ENCODE measurements at places on chromosomes 7 and 10.

DNA sequence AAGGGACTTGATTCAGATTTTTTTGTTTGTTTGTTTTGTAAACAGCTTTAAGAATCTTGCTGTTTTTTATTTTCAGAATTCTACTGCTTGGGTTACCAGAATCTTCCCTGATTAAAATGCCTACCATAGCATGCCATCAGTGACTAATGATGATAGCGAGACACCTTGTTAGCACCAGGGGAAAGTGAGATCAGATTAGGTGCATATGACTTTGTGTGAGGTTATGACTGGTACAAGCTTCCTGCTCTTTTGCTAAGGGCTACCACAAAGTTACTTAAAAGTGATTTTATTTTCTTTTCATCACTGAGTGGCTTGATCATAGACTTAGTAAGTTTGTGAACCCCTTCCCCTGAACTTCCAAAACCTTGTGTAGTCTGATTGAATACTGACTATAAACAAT lies 93.5 kb downstream of the SND1 start:
- no peak for DNase-seq

GRCh38 chr7:77536017-77536412 lies 1.1 kb upstream of the PTPN12 start:
- DNase-seq: no peak

GRCh38 chr7:50653981-50654425 lies 88.8 kb upstream of the DDC start:
- no peak for DNase-seq

DNA sequence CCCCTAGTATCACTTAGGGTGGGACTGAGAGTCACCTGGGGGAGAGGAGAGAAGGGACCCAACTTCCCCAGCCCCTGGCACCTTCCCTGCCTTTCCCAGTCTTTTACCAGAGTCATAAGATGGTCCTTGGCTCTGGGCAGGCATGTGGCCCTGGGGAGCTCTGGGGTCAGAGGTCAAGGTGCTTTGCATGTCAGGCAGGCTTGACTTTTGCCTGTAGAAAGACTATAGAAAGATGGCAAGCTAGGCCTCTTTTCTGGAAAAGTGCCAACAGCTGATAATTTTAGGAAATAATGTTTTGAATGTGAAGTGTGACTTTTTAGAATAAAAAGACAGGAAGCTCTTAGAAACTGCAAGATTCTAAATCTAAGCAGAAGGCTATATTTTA lies 67.5 kb downstream of the MKI67 start:
- no peak for DNase-seq

DNA sequence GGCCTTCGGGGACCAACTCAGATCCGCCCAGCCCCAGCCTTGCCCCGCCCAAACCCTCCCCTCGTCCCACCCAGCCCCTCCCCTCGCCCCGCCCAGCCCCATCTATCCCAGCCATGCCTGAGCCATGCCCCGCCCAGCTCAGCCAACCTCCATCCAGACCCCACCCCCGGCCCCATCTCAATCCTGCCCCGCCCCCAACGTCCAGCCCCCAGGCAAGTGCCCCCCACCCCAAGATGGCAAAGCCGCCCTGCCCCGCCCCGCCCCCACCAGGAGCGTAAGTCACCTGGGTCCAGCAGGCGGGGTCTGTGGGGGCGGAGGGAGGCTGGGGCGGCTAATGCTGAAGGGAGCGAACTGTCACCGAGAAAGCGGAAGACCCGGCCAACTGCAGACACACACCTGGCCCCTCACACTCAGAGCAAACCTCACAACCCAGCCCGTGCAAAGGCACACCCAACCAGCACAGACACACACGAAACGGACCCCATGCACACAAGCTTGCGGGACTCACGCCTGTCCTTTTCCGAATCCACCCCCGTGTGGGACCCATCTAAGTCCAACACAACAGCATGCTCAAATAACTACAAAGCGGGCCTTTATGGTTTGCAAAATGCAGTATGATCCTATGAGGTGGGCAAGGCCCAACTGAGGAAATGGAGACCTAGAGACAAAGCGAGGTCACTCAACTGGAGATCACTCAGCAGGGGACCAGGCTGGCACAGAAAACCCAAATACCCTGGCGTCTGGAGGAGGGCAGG lies 11.5 kb upstream of the OGA start:
- no peak for DNase-seq

- peak; percentile 10 for DNase-seq
Measured at GRCh38 chr10:21292763-21293517, 232.5 kb downstream of the SKIDA1 start.

DNA sequence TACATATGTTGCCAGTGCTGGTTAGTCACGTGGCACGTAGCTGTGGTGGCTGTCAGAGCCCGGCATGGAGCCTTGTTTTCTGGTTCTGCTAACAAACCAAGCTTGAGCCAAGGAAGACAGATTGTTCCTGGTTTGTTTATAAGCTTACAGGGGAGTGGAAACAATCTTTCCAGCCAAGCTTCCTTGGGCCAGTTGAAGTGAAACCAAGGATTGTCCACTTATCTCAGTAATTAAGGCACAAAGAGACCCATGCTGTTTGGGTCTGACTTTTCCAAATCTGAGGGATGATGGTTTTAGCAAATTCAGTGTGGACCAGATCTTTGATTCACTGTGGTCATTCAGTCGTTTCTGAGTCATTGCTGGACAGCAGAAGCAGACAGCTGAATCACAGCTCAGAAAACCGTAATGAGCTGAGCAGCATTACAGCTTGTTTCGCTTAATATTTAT lies 297.3 kb upstream of the COBL start:
- no peak for DNase-seq

- DNase-seq: no peak
Measured at GRCh38 chr7:30177965-30178364, 43.2 kb downstream of the MTURN start.

DNA sequence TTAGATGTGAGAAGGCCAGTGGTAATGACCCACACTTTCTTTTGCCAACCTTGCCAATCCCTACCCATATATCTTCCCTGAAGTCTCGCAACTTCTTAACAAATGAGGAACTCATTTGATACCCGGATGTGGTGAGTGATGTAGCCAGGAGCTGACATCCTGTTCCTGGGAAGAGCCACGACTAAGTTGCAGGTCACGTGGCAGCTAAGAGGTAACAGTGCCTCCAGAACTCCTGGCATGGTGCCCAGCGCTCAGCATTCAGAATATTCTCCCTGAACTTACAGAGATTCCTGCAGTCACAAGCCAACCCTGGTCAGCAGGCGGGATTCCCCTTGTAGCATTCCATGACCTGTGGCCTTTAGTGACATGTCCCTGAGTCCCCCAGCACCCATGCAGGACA lies 282.5 kb downstream of the GALNT17 start:
- DNase-seq: peak; percentile 79

- DNase-seq: no peak
Measured at GRCh38 chr7:4824120-4824775, 37.6 kb downstream of the PAPOLB start.

- DNase-seq: no peak
Measured at GRCh38 chr7:111758332-111758731, 196.0 kb upstream of the IMMP2L start.

DNA sequence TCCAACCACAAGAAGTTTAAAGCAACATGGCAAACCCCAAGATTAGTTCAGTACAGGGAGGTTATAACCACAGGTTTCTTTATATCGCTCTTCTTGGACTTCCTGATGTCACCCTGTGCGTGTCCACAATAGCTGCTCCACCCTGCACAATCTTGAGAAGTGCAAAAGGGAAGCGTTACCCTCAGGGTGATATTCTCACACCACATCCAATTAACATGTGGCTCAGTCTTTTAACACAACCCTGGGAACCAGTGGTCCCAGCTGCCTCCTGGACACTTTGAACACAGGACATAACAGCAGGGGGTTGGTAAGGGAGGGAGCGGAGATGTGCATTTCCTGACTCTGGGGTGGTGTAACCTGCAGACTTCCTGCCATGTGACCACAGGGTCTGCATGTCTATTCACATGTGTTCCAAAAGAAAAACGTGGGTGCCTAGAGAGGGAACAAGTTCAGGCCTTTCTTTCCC lies 64.6 kb downstream of the GSAP start:
- DNase-seq: peak; percentile 100

GRCh38 chr7:147071536-147071935 lies 954.9 kb downstream of the CNTNAP2 start:
- DNase-seq: no peak

DNA sequence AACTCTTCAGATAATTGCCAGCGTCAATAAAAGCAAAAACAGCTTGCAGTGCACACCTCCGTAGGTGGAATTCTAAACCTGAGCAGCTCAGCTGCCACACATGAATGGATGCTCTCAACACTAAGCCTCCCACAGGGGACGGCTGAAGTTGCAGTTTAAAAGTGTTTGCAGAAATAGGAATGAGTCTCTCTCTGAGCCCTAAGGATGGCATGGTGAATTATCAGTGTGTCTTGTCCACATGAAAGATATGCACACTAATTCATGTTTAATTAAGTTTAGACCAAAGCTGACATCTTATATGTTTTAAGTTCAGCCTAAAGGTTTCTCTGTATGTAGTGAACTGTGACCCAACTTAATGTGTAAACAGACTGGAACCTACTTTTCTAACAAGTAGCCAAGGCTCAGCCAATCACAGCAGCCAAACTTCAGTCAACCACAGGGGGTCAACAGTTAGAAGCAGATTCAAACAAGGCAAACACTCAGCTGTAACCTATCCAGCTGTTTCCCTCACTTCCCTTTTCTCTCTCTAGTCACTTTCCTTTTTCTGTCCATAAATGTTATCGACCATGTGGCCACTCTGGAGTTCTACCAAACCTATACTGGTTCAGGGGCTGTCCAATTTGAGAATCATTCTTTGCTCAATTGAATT lies 38.1 kb downstream of the CTTNBP2 start:
- peak; percentile 41 for DNase-seq

DNA sequence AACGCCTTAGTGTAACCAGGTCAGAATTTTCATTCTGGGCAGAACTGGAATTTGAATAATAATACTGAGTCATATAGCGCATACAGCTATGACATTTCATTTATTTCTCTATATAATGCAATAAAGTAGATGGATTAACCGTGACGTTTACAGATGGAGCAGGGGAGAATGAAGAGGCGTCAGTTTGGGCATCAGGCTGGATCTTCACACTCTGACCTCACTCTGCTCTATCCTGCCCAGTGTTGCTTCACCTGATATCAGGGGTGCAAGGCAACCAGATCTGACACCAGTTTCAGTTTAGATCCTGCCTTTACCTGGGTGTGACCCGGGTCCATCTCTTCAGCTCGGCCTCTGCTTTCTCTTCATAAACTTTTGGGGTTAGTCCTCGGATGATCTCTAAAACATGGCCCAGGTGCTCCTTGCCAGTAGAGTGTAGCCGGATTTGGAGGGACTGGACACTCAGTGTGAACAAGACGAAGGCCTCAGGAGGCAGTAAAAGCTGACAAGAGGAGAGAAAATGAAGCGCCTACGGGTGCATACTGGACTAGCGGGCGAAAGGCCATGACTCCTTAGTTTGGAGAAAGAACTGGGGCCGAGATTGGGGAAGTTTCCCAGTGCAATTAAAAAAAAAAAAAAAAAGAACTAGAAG lies 1.4 kb upstream of the ZYX start:
- no peak for DNase-seq

DNA sequence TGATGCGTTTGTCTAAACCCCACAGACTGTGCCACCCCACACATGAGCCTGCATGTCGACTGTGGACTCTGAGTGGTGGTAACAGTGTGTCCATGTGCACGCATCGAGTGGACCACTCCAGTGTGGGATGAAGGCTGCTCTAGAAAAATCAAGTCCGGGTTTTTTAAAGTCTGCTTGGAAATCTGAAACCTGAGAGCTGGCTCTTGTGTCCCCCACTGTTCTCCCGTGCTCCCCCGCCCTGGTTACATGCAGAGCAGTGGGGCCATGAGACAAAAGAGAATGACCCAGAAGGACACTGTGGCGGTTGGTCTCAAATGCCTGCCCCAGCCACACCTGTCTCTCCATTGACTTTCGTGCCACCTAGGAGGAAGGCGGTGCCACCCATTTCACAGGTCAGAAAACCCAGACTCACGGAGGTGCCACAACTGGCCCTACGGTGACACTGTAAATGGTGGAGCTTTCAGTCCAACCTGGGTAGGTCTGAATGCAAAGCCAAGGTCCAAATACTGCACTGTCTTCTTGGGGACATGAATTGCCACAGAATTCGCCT lies 27.3 kb upstream of the PWWP2B start:
- DNase-seq: no peak

DNA sequence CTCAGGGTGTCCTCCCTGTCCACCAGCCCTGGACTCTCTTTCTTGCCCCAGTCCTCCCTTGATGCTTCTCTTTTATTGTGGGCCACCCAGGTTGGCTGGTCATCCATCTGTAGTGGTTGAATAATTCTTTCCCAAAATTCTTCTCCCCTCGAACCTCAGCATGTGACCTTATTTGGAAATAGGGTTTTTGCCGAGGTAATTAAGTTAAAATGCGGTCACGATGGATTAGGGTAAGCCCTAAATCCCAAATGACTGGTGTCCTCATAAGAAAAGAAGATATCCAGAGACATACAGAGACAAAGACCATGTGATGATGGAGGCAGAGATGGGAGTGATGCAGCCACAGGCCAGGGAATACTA lies 74.3 kb downstream of the GFRA1 start:
- no peak for DNase-seq

DNA sequence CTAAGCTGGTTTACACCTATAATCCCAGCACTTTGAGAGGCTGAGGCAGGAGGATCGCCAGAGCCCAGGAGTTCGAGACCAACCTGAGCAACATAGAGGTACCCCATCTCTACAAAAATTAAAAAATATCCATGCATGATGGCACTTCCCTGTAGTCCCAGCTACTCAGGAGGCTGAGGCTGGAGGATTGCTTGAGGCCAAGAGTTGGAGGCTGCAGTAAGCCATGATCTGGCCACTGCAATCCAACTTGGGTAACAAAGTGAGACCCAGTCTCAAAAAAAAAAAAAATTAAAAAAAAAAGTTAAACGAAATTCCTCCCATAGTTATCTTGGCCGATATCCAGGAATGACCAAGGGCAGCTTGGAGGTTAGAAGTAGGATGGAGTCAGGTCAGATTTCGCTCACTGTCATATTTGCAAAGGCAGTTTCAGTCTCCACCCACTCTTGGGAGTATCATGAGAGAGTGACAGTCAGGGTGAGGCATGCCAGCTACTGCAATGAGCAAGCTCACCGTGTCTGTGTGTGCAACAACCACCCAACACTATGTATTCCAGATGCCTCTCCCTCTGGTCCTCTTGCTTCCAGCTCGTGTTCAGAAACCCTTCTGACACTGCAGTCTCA lies 6.0 kb upstream of the ZDHHC4 start:
- no peak for DNase-seq

DNA sequence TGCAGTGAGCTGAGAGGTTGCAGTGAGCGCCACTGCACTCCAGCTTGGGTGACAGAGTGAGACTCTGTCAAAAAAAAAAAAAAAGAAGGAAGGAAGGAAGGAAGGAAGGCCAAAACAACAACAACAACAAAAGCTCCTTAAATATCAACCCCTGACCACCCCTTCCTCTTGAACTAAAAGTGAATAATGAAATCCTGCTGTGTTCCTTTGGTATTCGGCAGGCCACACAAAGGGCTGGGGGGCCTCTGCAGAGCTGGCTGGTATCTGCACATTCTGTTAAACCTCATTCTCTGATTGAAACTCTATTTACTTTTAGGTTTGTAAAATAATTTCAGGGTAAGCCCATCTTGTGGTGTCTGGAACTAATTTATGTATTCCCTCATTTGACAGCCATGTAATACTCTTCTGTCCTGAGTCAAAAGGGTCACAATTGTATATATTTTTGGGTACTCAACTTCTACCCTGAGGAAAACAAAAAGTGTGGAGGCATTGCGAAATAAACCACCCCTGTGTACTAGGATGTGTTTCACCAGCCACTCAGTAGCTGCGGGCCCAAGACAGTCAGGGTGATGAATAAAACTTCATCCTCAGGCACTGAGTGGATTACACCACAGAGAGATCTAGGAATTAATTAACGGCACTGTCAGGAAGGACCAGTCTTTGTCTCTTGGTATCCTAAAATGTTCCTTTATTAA lies 446.4 kb upstream of the PFKP start:
- peak; percentile 1 for DNase-seq

GRCh38 chr10:86632009-86632800 lies 22.1 kb upstream of the OPN4 start:
- DNase-seq: no peak

All from NB4 (cell line).